ENCODE measurements at places on chromosomes 5 and 9.

- no peaks in the 10 kb centered on the region for H3K4me1 ChIP-seq
- no peaks in the 10 kb centered on the region for H3K27me3 ChIP-seq
- no peak for DNase-seq
- no peaks in the 10 kb centered on the region for H3K36me3 ChIP-seq
- no peak overlapping the region for H3K27ac ChIP-seq
- no peak overlapping the region for H3K4me3 ChIP-seq
Observed at GRCh38 chr5:128649192-128649591, 111.1 kb upstream of the FBN2 start.

GRCh38 chr5:143196601-143197259, 206.8 kb downstream of the NR3C1 start:
- no peaks in the 10 kb centered on the region for H3K27me3 ChIP-seq
- peaks cover 2% of the 10 kb centered on the region for H3K4me1 ChIP-seq
- no peak for DNase-seq
- peaks cover 5% of the 10 kb centered on the region for H3K36me3 ChIP-seq
- no peak overlapping the region for H3K27ac ChIP-seq

DNA sequence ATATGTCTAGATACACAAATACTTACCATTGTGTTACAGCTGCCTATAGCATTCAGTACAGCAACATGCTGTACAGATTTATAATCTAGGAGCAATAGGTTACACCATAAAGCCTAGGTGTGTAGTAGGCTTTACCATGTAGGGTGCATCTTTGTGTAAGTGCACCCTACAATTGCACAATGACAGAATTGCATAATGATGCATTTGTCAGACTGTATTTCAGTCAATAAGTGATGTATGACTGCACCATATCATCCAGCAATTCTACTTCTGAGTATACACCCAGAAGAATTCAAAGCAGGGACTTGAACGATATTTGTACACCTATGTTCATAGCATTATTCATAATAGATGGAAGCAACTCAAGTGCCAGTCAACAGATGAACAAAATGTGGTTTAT, 100.4 kb upstream of the SLC44A1 start:
- peaks cover 6% of the 10 kb centered on the region for H3K4me1 ChIP-seq
- no peak for DNase-seq
- peaks cover 43% of the 10 kb centered on the region for H3K27me3 ChIP-seq
- no peak overlapping the region for H3K27ac ChIP-seq

- DNase-seq: no peak
- H3K27me3 ChIP-seq: no peaks in the 10 kb centered on the region
- no peak overlapping the region for H3K27ac ChIP-seq
- no peak overlapping the region for H3K4me3 ChIP-seq
- peaks cover 4% of the 10 kb centered on the region for H3K36me3 ChIP-seq
Observed at GRCh38 chr9:92590377-92590776, 54.6 kb upstream of the ECM2 start.

GRCh38 chr5:29983528-29984155, 1209.8 kb upstream of the CDH6 start:
- H3K4me3 ChIP-seq: no peak overlapping the region
- DNase-seq: no peak
- no peaks in the 10 kb centered on the region for H3K36me3 ChIP-seq
- H3K4me1 ChIP-seq: no peaks in the 10 kb centered on the region

DNA sequence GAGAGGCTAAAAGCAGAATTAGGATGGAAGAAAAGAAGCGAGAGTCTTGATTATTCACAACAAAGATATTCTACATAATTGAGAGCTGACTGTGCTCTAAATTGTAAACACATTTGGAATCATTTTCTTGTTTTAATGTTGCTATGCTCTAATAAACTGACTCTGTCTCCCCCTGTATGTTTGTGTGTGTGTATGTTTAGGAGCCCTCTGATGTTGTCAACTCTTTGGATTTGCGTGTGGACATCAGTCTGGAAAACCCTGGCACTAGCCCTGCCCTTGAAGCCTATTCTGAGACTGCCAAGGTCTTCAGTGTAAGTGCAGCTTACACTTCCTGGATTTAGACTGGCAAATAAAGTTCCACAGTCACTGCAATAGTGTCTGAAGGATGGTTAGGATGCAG, 37.8 kb downstream of the MOCS2 start:
- no peak overlapping the region for H3K27ac ChIP-seq
- DNase-seq: no peak
- H3K4me3 ChIP-seq: no peak overlapping the region
- H3K27me3 ChIP-seq: no peaks in the 10 kb centered on the region
- H3K36me3 ChIP-seq: peaks cover 51% of the 10 kb centered on the region
- peaks cover 27% of the 10 kb centered on the region for H3K4me1 ChIP-seq

- no peak for DNase-seq
- H3K4me3 ChIP-seq: no peak overlapping the region
- H3K4me1 ChIP-seq: peaks cover 21% of the 10 kb centered on the region
- no peak overlapping the region for H3K27ac ChIP-seq
Observed at GRCh38 chr5:56545016-56545415, 270.3 kb upstream of the MAP3K1 start.

GRCh38 chr9:87770616-87771315, 44.8 kb downstream of the CTSL start:
- H3K36me3 ChIP-seq: no peaks in the 10 kb centered on the region
- peaks cover 27% of the 10 kb centered on the region for H3K27me3 ChIP-seq
- H3K27ac ChIP-seq: no peak overlapping the region
- no peak overlapping the region for H3K4me3 ChIP-seq
- H3K4me1 ChIP-seq: no peaks in the 10 kb centered on the region

GRCh38 chr5:95810305-95811125, 12.0 kb downstream of the GLRX start:
- peaks cover 61% of the 10 kb centered on the region for H3K36me3 ChIP-seq
- peaks cover 81% of the 10 kb centered on the region for H3K4me1 ChIP-seq
- DNase-seq: no peak

Measured in activated naive CD4-positive, alpha-beta T cell treated with anti-CD3 and anti-CD28 coated beads, Interleukin-2, amount 10 ng/mL, durations not matched to agents 7 days and 5 days (primary cell).